ENCODE measurements at places on chromosomes 5 and 9.

GRCh38 chr9:131844745-131845118, 104.9 kb upstream of the RAPGEF1 start:
- no peak for DNase-seq

GRCh38 chr5:50717651-50718050, 51.2 kb downstream of the PARP8 start:
- no peak for DNase-seq

- no peak for DNase-seq
These were observed 734.5 kb upstream of the ZNF608 start for GRCh38 chr5:125480911-125481310.

GRCh38 chr5:95035891-95036685, 248.8 kb downstream of the MCTP1 start:
- DNase-seq: no peak

- DNase-seq: peak; percentile 56
These were observed 821 bp downstream of the CTNNA1 start for GRCh38 chr5:138753794-138754698.

GRCh38 chr5:33010846-33011245, 299.7 kb downstream of the NPR3 start:
- no peak for DNase-seq

GRCh38 chr5:56290378-56291078, 57.4 kb upstream of the ANKRD55 start:
- DNase-seq: no peak

- DNase-seq: no peak
These were observed 764 bp upstream of the VDAC1 start for GRCh38 chr5:134005417-134006061.

DNA sequence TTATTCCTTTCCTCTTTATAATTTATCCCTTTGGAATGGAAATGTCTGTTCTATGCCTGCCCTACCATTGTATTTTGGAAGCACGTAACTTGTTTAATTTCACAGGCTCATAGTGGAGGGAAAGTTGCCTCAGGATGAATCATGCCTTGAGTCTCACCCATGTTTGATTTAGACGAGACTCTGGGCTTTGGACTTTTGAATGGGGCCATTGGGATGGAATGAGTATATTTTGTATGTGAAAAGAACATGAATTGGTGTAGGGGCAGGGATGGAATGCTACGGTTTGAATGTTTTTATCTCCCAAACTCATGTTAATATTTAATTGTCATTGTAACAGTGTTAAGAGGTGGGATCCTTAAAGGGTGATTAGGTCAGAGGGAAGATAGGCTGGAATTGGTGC, 10.3 kb downstream of the FBXW5 start:
- DNase-seq: no peak

- no peak for DNase-seq
These were observed 15.7 kb upstream of the SLC36A1 start for GRCh38 chr5:151431666-151432065.

- no peak for DNase-seq
These were observed 18.7 kb downstream of the HSD17B4 start for GRCh38 chr5:119470851-119471451.

- peak; percentile 86 for DNase-seq
These were observed 152.5 kb upstream of the RAI14 start for GRCh38 chr5:34503379-34504253.

GRCh38 chr9:113622600-113623400, 159.3 kb downstream of the RGS3 start:
- DNase-seq: no peak

DNA sequence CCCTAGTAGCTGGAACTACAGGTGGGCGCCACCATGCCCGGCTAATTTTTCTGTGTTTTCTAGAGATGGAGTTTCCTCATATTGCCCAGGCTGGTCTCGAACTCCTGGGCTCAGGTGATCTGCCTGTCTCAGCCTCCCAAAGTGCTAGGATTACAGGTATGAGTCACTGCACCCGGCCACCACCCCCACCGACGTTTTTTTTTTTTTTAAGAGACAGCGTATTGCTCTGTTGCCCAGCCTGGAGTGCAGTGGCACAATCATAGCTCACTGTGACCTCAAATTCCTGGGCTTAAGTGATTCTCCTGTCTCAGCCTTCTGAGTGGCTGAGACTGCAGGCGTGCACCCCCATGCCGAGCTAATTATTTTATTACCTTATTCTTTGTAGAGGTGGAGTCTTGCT, 38.2 kb downstream of the WDR70 start:
- DNase-seq: no peak

GRCh38 chr5:83270311-83270710, 193.0 kb downstream of the XRCC4 start:
- no peak for DNase-seq

- no peak for DNase-seq
These were observed 30.9 kb downstream of the EPB41L4B start for GRCh38 chr9:109289931-109290330.

DNA sequence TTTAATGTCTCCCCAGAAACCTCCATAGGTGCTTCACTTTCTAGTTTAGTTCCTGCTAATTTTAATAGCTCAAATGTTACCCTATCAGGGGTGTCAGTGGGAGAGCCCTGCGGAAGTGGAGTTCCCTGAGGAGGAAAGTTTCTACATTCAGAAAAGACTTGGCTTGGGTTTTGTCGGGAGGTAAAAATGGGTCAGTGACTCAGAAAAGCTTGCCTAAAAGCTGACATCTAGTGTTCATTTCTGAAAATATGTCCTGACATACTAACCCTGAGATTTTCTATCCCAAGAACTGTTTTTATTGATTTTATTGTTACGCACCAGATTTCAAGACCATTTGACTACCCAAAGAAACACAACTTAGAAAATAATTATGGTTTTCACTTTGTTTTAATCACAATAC, 40.9 kb upstream of the GLDC start:
- DNase-seq: no peak

DNA sequence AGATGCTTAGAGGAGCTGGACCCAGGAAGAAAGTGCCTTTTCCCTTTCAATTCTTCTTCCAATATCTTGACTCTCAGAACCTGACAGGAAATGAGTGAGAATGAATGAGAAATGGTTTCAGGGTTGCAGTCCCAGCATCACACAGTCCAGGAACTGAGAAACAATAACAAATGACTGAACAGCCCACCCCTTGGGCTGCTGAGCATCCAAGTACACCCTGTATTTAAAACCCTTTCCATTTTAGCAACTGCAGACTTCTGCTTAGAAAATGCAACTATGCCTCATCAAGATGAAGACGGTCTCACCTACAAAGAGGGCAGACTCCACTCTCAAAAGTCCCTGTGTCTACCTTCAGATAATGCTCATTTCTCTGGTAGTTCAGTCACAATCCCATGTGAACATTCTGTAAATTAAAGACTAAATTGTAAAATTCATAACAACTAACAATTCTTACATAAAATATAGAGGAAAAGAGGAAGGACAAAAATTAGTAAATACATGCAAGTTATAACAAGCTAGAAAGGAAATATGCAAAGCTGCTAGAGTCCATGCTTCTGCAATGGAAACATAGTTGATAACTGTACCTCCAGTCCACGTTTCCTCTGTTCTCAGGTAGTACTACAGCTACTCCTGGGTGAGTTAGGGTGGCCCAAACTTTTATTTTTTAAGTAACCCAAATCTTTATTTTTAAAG, 316.5 kb downstream of the ICE1 start:
- no peak for DNase-seq

GRCh38 chr5:57452885-57453284, 29.7 kb downstream of the ACTBL2 start:
- DNase-seq: no peak

GRCh38 chr9:127545196-127546124, 66.6 kb upstream of the STXBP1 start:
- DNase-seq: no peak

GRCh38 chr9:72773570-72773969, 179.3 kb downstream of the ALDH1A1 start:
- peak; percentile 6 for DNase-seq

- peak; percentile 67 for DNase-seq
These were observed 4.3 kb upstream of the HAPLN1 start for GRCh38 chr5:83724935-83725334.

GRCh38 chr5:124685404-124685930, 61.0 kb downstream of the ZNF608 start:
- DNase-seq: no peak
